Heart right ventricle (tissue), 16 donors: ENCODE measurements at places on chromosomes 13 and 19. TPM values are rescaled to one million over a fixed set of nuclear protein-coding genes. Genes with fewer than 3 reads are reported as not detected.

Gene GJB2
- total RNA-seq: 0.11 TPM

DNA sequence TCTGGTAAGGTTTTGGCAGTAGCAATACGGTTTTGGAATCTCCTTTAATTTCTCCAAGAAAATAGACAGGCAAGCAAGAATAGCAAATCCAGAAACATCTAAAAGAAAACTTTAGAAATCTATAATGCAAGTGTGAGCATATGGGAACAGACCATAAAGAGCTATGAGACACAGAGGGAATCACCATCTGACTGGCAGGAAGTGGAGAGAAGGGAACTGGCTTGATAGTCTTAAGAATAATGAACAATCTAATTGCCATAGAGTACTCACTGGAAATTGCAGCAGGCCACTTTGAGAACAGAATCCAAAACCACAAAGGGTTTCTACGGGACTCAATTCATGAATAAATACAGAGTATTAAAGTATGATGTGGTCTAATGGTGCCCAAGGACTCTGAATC lies 39.6 kb upstream of the MIR17HG start:
- no peak for DNase-seq

DNA sequence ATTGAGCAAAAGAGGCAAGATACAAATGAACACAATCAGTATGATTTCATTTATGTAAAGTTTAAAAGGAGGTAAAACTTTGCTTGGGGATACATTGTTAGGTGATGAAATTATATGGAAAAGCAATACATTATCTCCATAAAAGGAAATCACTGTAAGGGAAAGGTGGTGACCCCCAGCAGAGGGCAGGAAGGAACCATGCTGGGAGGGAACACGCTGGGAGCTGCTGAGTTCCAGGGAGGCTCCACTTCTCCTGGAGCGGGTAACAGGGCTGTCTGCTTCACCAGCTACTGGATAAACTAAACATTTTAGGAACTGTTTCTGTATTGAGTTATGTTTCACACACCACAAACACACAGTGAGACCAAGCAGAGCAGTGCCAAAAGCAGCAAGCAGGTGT lies 91.2 kb downstream of the KATNAL1 start:
- no peak for DNase-seq

DNA sequence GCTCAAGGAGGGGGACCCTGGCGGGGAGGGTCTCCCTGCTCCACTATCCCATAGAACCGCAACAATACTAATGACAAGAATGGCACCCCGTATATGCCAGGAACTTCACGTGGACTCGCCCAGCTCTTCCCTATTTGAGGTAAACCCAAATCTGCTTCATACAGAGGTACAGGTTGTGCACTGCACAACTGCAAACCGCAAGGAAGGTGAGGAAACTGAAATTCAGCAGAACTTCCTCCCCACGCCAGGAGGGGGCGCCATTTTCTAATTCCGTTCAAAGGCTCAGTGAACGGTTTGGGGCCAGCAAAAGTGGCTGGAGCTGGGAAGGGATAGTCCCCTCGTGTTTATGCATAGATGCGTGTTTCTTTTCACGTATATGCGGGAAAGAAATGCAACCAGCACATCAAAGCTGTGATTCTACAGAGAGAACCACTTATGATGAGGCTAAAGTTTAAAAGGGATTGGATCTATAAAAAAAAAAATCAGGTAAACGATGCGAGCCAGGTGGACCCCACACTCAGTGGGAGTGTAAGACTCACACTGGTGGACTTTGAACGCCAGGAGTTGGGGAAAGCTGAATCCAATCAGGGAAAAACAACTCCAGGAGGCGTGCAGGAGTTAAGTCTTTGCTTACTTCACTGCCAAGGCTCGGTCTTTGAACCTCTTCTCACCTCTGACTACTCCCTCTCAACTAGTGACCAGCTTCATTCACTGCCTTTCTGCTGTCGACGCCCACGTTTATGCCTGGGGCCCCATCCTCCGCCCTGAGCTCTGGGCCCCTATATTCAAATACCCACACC lies 20.3 kb downstream of the C19orf81 start:
- DNase-seq: no peak

- DNase-seq: no peak
Observed at GRCh38 chr13:109707044-109707741, 79.2 kb downstream of the IRS2 start.

DNA sequence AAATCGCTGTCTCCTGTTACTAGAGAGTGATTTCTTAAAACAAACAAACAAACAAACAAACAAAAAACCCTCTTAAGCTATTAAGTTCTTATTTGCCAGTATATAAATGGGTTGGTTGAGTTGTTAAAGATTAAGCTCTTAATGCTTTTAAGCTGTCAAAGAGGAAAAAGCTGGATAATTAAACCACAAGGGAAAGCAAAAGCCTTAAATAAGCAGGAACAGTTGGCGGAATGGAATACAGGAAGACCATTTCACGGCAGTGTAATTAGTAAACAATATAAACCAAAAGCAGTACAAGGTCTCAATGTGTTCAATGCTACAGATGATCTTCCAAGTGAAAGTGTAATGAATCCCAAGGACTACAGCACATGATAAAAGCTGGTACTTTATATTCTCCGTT lies 32.2 kb upstream of the GGACT start:
- DNase-seq: no peak

GRCh38 chr19:54107876-54108490 lies 5.3 kb downstream of the NDUFA3 start:
- no peak for DNase-seq

Gene DCT
- 0.25 TPM for total RNA-seq

DNA sequence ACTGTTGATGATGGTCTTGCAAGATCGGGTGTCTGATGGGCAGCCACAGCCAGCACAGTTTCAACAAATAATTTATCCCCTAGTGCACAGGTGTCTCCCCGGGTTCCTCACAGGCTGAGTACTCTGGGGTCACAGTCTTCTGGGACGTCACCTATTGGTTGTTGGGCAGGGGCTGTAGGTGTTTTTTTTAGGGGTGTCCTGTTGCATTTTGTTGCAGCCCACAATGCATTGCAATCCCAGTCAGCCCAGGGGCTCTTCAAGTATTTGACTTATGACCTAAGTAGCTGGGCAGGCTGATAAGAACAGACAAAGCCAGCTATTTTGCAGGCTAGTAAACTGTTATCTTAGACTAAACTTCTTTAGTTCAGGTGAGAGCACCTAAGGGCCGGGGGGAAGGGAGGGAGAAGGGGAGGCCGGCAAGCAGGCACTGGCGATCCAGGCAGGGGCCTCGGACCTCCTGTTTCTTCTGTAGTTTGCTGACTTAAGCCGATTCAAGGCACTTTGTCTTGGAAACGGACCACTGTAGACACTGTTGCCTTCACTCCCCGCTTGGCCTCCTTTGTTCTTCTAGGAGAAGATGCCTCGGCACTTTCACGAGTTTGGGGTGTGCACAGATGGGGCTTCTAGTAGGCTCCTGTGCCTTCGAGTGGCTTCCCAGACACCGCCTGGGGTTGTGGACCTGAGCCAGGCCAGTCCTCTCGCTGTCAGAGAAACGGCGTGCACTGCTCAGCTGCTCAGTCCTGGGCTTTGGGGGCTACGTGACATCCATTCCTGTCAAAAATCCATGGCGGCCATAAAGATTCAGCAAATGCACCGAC lies 33.9 kb upstream of the GRTP1 start:
- no peak for DNase-seq

DNA sequence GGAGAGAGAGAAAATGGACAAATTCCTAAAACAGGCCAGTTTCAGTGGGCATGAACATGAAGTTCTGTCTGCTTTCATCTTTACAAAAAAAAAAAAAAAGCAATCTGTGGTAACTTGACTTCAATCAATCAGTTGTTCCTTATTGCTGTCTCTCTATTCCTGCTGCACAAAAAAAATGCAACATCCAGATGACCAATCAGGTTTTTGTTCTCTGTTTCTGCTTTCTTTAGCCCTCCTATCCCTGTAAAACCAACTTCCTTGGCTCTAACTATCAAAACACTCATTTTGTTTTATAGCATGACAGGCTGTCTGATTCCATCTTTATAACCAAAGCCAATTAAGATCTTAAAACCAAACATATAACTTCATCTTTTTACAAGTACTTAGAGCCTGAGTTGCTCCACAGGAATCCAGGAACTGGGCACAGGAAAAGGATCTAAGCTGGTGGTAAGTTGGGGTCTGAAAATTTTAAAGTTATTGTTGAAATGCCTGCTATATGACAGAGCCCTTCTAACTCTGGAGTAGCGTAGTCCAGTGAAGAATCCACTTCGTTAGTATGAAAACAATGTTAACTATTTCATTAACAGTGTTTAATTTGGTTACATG lies at the start of gene FPR3:
Gene FPR3, plus strand, starts transcription at position 273 of the 606 bp plus-strand sequence. CDS start 28,592 bp downstream, outside the sequence.
- DNase-seq: no peak

- no peak for DNase-seq
Observed at GRCh38 chr13:71798707-71799106, 68.3 kb downstream of the DACH1 start.

- DNase-seq: no peak
Observed at GRCh38 chr19:42294471-42295137, 7.3 kb upstream of the PRR19 start.

- DNase-seq: no peak
Observed at GRCh38 chr13:103287659-103288058, 221.4 kb upstream of the SLC10A2 start.

DNA sequence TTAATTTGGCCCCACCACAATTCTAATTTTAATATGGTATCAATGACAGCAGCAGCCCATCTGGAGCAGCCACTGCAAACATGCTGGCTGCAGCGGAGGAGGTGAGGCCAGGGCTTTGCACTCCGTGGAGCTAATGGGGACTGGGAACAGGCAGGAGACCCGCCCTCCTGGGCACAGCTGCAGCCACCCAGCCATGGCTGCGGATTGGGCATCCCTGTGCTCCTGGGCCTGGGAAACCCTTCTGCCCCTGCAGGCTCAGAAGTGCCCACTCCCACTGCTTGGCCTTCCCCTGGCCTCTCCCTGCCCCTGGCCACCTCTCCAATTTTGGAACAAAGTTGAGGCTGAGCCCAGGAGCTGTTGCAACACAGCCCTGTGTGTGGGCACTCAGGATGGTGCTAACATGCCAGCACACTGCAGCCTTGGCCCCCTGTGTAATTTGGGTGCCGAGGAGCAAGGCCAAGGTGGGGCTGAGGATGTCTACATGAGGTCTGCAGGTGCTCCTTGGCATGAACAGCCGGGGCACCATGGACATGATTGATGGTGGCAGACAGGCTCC lies 123.6 kb downstream of the PCDH9 start:
- no peak for DNase-seq

- no peak for DNase-seq
Observed at GRCh38 chr13:28574617-28575142, 79.8 kb upstream of the FLT1 start.

Gene SNAPC2
- 8.4 TPM for total RNA-seq

GRCh38 chr19:42420055-42420544 lies 7.1 kb downstream of the LIPE start:
- DNase-seq: no peak

DNA sequence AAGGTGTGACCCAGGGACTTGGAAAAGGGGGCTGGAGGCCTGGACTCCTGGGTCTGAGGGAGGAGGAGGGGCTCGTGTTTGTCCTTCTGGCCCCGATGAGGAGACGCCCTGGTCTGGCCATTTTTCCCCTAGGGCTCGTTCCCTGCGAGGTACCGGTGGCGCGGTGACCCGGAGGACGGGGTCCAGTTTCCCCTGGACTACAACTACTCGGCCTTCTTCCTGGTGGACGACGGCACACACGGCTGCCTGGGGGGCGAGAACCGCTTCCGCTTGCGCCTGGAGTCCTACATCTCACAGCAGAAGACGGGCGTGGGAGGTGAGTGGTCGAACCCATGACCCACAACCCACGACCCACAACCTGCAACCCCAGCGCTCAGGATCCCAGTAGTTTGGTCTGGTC lies 10.8 kb downstream of the TRPM4 start:
- no peak for DNase-seq

Gene METTL21C
- not detected for total RNA-seq

DNA sequence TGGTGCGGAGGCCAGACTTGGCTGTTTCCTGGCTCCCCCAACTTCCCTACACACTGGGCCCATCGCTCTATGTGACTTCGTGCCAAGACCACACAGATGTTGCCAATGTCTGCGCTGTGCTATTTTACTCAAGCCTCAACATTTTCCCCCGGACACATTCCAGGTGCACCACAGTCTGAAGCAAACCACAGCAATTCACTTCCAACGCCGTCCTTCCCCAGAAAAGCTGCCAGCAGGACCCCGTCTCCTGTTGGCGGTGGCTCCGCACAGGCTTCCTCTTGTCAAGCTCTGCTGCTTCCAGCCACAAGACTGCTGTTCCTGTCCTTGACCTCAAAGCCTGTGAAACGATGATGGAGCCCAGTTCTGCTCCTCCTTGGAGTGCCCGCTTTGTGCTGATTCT lies 100.7 kb downstream of the CRYL1 start:
- DNase-seq: no peak

- DNase-seq: no peak
Observed at GRCh38 chr19:32682317-32682716, 6.7 kb downstream of the RGS9BP start.

DNA sequence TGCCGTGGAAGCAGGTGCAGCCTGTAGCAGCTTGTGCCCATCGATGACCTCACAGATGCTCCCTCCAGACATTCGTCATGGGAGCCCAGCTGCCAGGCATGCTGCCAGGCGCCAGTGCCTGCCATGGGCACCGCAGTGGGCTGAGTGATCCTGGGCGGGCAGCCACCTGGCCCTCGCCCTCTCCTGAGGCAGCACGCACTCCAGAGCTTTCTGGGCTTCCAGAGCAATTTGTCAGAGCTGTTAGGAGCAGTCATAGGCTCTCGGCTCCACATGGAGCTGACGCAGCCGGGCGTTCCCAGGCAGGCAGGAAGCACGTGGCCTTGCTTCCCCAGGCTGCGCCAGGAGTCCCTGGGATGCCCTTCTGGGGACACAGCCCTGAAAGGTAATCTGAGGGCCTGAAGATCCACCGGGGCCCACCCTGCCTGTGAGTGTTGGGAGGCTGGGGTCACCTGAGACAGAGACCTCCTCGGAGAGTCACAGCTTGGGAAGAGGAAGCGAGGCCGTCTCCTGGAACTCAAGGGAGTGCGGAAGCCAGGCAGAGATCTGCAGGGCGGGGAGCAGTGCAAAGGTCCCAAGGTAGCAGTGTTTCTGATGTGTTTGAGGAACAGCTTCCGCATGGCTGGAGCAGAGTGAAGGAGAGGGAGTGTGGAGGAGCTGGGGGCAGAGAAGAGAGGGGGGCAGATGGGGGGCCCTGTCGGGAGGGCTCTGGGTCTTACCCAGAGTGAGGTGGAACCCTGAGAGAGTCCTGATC lies 50.6 kb downstream of the DPF1 start:
- DNase-seq: peak; percentile 79

GRCh38 chr19:52691215-52691610 lies 43.6 kb downstream of the ZNF611 start:
- DNase-seq: peak; percentile 7
